ENCODE measurements at places on chromosomes 7 and 10.

GRCh38 chr10:132098539-132099388, 33.0 kb downstream of the JAKMIP3 start:
- no peak for DNase-seq

- no peak for DNase-seq
Measured at GRCh38 chr10:126609566-126609965, 60.9 kb downstream of the C10orf90 start.

DNA sequence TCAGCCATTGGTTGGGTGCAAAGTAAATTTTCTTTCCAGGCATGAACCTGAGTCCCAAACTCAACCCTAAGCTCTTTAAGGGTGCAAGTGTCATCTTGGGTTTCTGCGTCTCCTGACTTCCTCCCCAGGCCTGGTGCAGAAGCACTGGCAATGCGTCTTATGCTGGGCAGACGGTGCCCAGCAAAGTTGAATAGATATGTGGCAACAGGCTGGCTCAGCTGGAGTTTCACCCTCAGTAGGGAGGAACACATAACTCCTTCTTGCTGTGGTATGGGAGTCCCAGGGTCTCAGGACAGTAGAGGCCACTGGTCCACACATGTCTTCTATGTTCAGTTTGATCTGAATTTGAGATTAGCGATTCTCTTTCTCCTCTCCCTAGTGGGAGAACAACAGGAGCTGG, 181.3 kb downstream of the RPS24 start:
- no peak for DNase-seq

GRCh38 chr10:28381903-28382347, 79.1 kb upstream of the MPP7 start:
- DNase-seq, result peak; percentile 87

GRCh38 chr10:109866168-109866994, 56.9 kb downstream of the XPNPEP1 start:
- peak; percentile 33 for DNase-seq

GRCh38 chr10:114336823-114337509, 67.3 kb downstream of the AFAP1L2 start:
- no peak for DNase-seq

GRCh38 chr10:12608761-12609160, 259.4 kb downstream of the CAMK1D start:
- DNase-seq, result no peak

DNA sequence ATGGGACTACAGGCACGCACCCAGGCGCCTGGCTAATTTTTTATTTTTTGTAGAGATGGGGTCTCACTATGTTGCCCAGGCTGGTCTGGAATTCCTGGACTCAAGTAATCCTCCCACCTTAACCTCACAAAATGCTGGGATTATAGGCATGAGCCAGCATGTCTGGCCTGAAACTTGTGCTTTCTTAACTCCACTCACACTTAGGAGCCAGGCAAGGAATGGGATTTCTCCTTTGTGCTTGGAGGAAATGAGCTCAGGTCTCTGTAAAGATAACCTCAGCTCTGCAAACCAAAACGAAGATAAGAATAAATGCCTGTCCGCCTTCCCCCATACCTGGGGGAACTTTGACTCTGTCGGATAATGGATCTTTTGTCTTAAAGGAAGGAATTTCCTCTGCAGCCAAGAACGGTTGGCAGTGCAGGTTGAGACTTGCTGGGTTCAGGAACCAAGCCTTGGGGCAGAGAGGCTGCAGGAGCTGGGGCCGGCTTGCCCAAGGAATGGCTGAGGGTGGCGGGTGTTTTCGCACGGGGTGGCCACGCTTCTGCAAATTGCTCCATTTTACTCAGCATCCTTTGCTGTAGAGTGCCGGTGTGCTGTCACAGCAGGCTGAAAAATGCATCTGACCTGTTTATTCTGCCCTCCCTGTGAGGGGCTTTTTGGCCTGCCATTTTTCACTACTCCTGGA, 174.2 kb downstream of the KIAA1217 start:
- no peak for DNase-seq

DNA sequence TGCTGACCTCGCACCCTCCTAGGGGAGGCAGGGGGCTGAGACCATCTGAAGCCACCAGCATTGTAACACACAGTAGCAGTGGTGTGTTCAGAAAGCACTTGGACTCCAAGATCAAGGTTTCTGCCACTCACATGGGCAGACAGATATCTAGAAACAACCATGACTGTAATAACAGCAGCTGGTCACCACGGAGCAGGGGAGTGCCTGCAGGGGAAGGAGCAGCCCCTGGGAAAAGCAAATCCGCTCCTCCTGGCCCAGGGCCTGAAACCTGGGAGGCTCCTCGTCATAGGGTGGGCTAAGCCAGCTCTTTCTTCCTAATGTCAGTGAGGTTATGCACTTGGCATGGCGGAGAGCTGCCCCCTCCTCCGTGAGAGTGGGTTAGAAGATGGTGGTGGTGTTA, 118.4 kb upstream of the INSYN2A start:
- DNase-seq, result no peak

GRCh38 chr10:119782981-119783664, 57.3 kb downstream of the INPP5F start:
- no peak for DNase-seq

GRCh38 chr7:46844486-46844885, 737.4 kb downstream of the TNS3 start:
- DNase-seq, result no peak

DNA sequence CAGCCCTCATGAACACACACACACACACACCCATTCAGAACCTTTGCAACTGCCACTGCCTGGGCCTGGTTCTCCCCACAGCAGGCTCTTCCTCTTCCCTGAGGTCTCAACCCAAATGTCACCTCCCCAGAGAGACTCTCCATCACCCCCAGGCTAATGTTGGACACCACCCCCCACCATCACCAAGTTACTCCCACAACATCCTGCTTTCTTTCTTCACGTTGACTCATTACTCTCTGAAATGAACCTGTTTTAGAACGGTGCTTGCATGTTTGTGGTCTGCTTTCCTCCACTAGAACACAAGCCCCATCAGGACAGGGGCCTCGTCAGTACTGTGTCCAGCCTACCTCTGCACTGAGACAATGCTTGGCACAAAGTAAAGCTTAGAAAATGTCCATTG, 16.0 kb downstream of the AFAP1L2 start:
- DNase-seq, result no peak

GRCh38 chr10:80770239-80770638, 232.5 kb downstream of the SH2D4B start:
- DNase-seq, result no peak

DNA sequence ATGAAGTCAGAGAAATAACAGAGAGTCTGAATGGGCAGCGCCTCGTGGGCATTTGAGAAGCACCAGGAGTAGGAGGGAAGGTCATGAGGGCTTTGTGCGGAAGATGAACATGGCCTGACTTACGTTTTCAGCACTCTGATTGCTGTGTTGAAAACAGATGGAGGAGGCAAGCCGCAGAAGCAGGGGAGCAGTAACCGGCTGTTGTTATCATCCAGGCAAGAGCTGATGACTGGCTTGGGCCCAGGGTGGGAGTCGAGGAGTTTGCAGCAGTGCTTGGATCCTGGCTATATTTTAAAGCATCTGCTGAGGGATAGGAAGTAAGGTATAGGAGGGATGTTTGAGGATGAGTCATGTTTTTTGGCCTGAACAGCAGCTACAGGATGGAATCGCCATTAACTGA, 12.7 kb upstream of the PDLIM1 start:
- DNase-seq, result no peak

- DNase-seq, result no peak
Measured at GRCh38 chr7:50331564-50332208, 27.2 kb downstream of the IKZF1 start.

- no peak for DNase-seq
Measured at GRCh38 chr10:49552277-49552676, 13.4 kb upstream of the ERCC6 start.

- no peak for DNase-seq
Measured at GRCh38 chr10:69697006-69697405, 67.0 kb downstream of the FAM241B start.

- DNase-seq, result no peak
Measured at GRCh38 chr7:159155410-159155809, 10.7 kb upstream of the VIPR2 start.

Measured in KBM-7 (cell line).